Type B pancreatic cell (in vitro differentiated cells): ENCODE measurements at places on chromosomes 1 and 21. TPM values are rescaled to one million over a fixed set of nuclear protein-coding genes. Genes with fewer than 3 reads are reported as not detected.
A peak's percentile ranks its signal among the peaks of the same experiment; 100 is the strongest.

GRCh38 chr1:96698342-96698983, 23.1 kb upstream of the PTBP2 start:
- no peak overlapping the region for H3K27ac ChIP-seq
- H3K4me1 ChIP-seq = peaks cover 8% of the 10 kb centered on the region
- no peaks in the 10 kb centered on the region for H3K27me3 ChIP-seq
- no peak overlapping the region for H3K4me3 ChIP-seq
- DNase-seq = no peak

DNA sequence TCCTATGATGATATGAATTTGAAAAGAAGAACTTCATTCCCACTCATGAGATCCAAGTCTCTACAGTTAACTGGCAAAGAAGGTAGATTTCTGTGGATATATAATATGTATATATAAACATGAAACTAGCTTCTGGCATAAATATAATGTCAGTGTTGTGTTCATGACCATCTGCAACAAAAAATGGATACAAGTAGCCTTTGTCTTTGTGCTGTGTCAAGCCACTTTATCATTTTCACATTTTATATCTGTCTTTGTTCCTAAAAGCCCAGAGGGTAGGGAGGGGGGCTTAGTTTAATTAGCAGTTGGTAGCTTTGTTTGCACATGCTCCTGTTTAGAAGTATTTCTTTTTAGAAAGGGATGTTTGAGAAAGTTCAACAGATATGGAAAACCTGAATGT, 56.2 kb upstream of the FASLG start:
- H3K36me3 ChIP-seq = peaks cover 36% of the 10 kb centered on the region
- no peaks in the 10 kb centered on the region for H3K27me3 ChIP-seq
- H3K27ac ChIP-seq = no peak overlapping the region
- peaks cover 5% of the 10 kb centered on the region for H3K4me1 ChIP-seq

DNA sequence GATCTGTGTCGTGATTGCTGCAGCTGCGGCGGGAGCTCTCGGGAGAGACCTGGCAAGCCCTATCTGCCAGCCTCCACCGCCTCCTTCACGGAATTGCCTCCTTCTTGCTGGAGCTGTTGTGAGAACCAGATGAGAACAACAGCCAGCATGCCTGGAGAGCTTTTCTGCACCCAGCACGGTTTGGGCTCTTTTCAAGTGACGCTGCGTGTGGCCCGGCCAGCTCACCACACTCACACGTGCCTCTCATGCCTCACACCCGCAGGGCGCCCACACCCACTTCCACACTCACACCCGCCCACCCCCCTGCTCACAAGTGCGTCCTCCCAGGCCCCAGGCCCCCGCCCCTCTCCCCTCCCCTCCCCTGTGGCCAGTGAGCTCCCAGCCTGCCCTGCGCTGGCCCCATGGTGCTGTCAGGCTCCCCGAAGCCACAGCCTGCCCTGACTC, 135.7 kb upstream of the RUNX3 start:
- peaks cover 13% of the 10 kb centered on the region for H3K4me1 ChIP-seq
- no peaks in the 10 kb centered on the region for H3K36me3 ChIP-seq
- DNase-seq = no peak
- H3K4me3 ChIP-seq = no peak overlapping the region
- H3K27ac ChIP-seq = no peak overlapping the region

- no peak overlapping the region for H3K4me3 ChIP-seq
- H3K27ac ChIP-seq = no peak overlapping the region
- no peak for DNase-seq
Measured at GRCh38 chr1:51926171-51926812, 47.8 kb upstream of the NRDC start.

GRCh38 chr1:170776777-170777176, 112.8 kb downstream of the PRRX1 start:
- no peak overlapping the region for H3K27ac ChIP-seq
- DNase-seq = no peak
- H3K36me3 ChIP-seq = no peaks in the 10 kb centered on the region
- H3K4me3 ChIP-seq = no peak overlapping the region
- H3K27me3 ChIP-seq = no peaks in the 10 kb centered on the region

GRCh38 chr1:23777979-23778814, at the start of gene PITHD1:
PITHD1 (plus strand) TSS chr1:23778418; CDS start chr1:23778516, 98 bp downstream.
- peak within 1 kb of the TSS; percentile 99 for H3K4me3 ChIP-seq
- peak within 1 kb of the TSS; percentile 100 for H3K27ac ChIP-seq
- peak; percentile 87 for DNase-seq
- H3K36me3 ChIP-seq = peaks cover 10% of the 10 kb centered on the region
- H3K4me1 ChIP-seq = peaks cover 29% of the 10 kb centered on the region

DNA sequence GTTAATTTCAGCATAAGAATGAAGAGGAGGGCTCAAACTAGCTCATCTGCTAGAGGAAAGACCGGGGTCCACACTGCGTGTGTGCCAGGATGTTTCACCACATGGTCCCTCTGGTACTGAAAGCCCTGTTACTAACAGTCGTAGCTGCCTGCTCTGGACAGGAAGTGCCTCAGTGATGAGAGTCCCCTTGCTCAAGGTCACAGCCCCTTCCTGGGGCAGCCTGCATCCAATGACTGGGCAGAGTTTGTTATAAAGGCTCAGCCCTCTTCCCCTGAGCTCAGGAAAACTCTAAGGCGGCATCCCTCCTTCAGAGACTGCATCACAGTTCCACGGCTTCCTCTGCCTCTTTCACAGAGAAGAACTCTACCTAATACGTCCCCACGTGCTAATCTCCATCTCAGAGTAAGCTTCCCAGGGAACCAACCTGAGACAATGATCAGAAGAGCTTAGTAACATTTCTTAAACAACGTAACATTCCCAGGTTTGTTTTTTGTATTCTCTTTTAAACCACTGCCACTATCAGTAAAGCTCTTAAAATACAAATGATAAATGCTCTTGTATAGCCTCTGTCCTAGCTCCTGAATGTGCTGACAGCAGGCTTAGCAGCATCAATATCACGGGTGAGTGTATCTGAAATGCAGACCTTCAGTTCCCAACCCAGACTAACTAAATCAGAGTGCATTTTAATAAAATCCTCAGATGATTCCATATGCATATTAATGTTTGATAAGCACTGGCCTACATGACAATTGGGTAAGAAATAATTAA, 38.0 kb upstream of the ATP1A1 start:
- peak overlapping the region; percentile 22 for H3K27ac ChIP-seq
- peak overlapping the region; percentile 0 for H3K4me3 ChIP-seq
- no peaks in the 10 kb centered on the region for H3K36me3 ChIP-seq
- DNase-seq = no peak
- H3K4me1 ChIP-seq = peaks cover 20% of the 10 kb centered on the region

- H3K4me3 ChIP-seq = no peak overlapping the region
- peaks cover 10% of the 10 kb centered on the region for H3K4me1 ChIP-seq
- no peaks in the 10 kb centered on the region for H3K36me3 ChIP-seq
Measured at GRCh38 chr1:236706183-236706582, 19.9 kb downstream of the ACTN2 start.

GRCh38 chr1:183165456-183165855, 20.6 kb upstream of the LAMC2 start:
- peaks cover 16% of the 10 kb centered on the region for H3K4me1 ChIP-seq
- H3K27ac ChIP-seq = peak overlapping the region; percentile 77
- no peaks in the 10 kb centered on the region for H3K27me3 ChIP-seq
- DNase-seq = no peak

GRCh38 chr1:3333903-3334302, 120.6 kb upstream of the ARHGEF16 start:
- H3K36me3 ChIP-seq = no peaks in the 10 kb centered on the region
- H3K4me1 ChIP-seq = peaks cover 17% of the 10 kb centered on the region
- H3K27ac ChIP-seq = no peak overlapping the region
- H3K27me3 ChIP-seq = no peaks in the 10 kb centered on the region

DNA sequence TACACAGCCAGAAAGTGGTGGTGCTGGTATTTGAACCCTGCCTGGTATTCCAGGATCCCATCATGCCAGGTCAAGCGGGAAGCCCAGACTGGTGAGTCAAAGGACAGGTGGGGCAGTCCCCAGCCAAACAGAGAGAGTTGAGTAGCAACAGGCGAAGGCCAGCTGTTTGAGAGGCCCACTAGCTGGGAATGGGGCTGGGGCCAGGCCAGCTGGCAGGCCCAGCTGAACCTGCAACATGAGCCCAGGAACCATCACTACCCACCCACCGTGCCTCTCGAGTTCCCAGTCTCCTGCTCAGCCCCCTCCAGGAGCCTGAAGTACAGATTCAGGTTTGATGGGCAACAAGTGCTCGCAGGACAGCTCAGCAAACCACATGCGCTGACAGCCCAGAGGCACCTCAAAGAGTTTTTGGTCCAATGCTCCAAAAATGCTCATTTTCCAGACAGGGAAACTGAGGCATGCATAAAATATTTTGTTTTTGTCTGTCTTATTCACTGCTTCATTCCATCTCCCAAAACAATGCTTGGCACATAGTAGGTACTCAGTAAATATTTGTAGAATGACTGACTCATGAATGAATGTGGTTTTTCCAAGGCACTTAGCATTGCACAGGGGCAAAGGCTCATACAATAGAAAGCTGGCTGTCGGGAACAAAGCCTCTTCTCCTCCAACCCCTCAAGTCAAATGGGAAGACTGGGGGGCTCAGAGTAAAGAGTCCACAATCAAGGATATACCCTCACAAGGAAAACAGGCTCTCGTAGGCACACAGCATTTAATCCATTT, 42.5 kb upstream of the CLIC4 start:
- no peaks in the 10 kb centered on the region for H3K36me3 ChIP-seq
- no peak overlapping the region for H3K4me3 ChIP-seq
- DNase-seq = no peak
- H3K4me1 ChIP-seq = peaks cover 25% of the 10 kb centered on the region
- H3K27ac ChIP-seq = no peak overlapping the region

DNA sequence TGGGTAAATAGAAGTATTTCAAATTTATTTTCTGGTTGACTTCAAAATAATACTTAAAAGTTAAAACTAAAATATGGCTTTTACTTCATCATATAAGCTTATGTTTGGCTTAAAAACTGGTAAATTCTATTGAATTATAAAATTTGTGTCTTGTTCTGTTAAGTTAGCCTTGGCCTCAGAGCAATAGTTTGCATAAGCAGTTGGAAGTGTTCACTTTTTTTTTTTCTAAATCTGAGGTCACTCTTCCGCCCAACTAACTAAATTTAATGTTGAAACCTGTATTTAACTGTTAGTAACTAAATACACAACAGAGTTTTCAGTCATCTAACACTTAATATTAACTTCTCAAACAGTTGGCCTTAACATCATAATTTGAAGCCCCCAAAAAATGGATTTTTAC, 871.7 kb upstream of the ADAMTS5 start:
- no peaks in the 10 kb centered on the region for H3K36me3 ChIP-seq
- H3K4me1 ChIP-seq = no peaks in the 10 kb centered on the region
- H3K27me3 ChIP-seq = peaks cover 2% of the 10 kb centered on the region
- DNase-seq = no peak
- no peak overlapping the region for H3K27ac ChIP-seq

- H3K27me3 ChIP-seq = no peaks in the 10 kb centered on the region
- no peaks in the 10 kb centered on the region for H3K4me1 ChIP-seq
- no peak overlapping the region for H3K4me3 ChIP-seq
- no peak overlapping the region for H3K27ac ChIP-seq
Measured at GRCh38 chr21:27557356-27557755, 590.5 kb upstream of the ADAMTS5 start.

- no peaks in the 10 kb centered on the region for H3K4me1 ChIP-seq
- DNase-seq = no peak
- peaks cover 10% of the 10 kb centered on the region for H3K36me3 ChIP-seq
- H3K27me3 ChIP-seq = no peaks in the 10 kb centered on the region
- no peak overlapping the region for H3K27ac ChIP-seq
- no peak overlapping the region for H3K4me3 ChIP-seq
Measured at GRCh38 chr1:1218524-1219200, 4.7 kb upstream of the TNFRSF4 start.

- no peak overlapping the region for H3K4me3 ChIP-seq
- peak overlapping the region; percentile 32 for H3K27ac ChIP-seq
- peaks cover 18% of the 10 kb centered on the region for H3K4me1 ChIP-seq
- H3K27me3 ChIP-seq = peaks cover 4% of the 10 kb centered on the region
- DNase-seq = no peak
Measured at GRCh38 chr1:183598386-183598785, 8.1 kb upstream of the NCF2 start.

- H3K27me3 ChIP-seq = peaks cover 3% of the 10 kb centered on the region
- no peaks in the 10 kb centered on the region for H3K36me3 ChIP-seq
- no peak for DNase-seq
- H3K27ac ChIP-seq = no peak overlapping the region
- no peak overlapping the region for H3K4me3 ChIP-seq
Measured at GRCh38 chr1:34405266-34405959, 228.7 kb downstream of the C1orf94 start.

GRCh38 chr1:223776075-223776814, 63.9 kb downstream of the CAPN2 start:
- no peak overlapping the region for H3K4me3 ChIP-seq
- H3K36me3 ChIP-seq = peaks cover 55% of the 10 kb centered on the region
- H3K27ac ChIP-seq = peak overlapping the region; percentile 57
- peaks cover 30% of the 10 kb centered on the region for H3K4me1 ChIP-seq

DNA sequence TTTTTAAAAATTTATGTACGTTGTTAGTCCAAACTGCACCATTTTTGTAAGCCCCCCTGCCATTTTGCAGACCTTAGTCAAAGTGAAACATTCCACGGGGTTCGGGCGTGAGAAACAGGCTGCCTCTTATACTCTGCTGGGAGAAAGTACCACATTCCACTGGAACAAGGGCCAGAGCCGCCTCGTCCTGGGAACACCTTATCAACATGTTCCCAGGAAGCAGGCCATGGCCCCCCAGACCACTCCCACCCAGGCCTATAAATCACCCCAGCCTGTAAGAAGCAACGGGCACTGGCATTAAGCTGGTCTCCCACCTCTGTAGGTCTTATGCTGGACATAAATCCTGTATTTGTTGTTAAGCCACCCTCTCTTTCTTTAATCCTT, 854 bp upstream of the ZRANB2 start:
- peaks cover 7% of the 10 kb centered on the region for H3K4me1 ChIP-seq
- H3K27ac ChIP-seq = peak overlapping the region; percentile 100
- H3K4me3 ChIP-seq = peak overlapping the region; percentile 99
- no peak for DNase-seq

DNA sequence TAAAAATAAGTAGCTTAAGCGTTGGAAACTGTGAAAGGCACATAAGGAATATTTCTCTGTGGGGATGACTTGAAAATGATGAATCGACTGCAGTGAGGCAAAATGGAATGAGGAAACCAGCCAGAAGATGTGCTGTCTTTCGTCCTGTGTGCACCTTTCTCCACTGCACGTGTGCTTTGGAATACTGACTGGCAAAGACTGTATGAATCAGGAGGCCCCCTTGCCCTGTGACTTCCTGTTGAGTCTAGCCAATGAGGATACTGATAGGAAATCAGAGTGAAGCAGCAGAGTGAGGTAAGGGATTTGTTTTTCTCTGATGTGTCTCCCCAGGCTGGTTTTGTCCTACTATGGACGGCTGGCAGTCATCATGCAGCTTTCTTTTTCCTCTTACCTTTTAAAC, 118.2 kb upstream of the ADGRL4 start:
- H3K4me1 ChIP-seq = no peaks in the 10 kb centered on the region
- DNase-seq = no peak
- H3K4me3 ChIP-seq = no peak overlapping the region
- H3K27ac ChIP-seq = no peak overlapping the region

GRCh38 chr21:45981151-45982091, at the start of gene COL6A1:
COL6A1 (plus strand) TSS chr21:45981770; CDS start chr21:45981851, 81 bp downstream.
- H3K36me3 ChIP-seq = peaks cover 10% of the 10 kb centered on the region
- peaks cover 17% of the 10 kb centered on the region for H3K27me3 ChIP-seq
- no peak within 1 kb of the TSS for H3K27ac ChIP-seq
- DNase-seq = peak; percentile 82

Gene TSACC
- 0.63 TPM in 1 of 2 replicates, not detected in the other for total RNA-seq

Gene TMEM82
- 1.1 TPM in 2 replicates for total RNA-seq

Gene SGIP1
- total RNA-seq = 2.6 and 3.4 TPM in 2 replicates

Gene OR2G6
- not detected in 2 replicates for total RNA-seq

Gene KANK4
- 5.9 and 11.3 TPM in 2 replicates for total RNA-seq

Gene PLA2G5
- total RNA-seq = not detected in 2 replicates

Gene RSRP1
- total RNA-seq = 97.6 and 109 TPM in 2 replicates

Gene VANGL2
- 19.8 and 67.3 TPM in 2 replicates for total RNA-seq

Gene FCER1G
- total RNA-seq = 0.80 TPM in 1 of 2 replicates, not detected in the other

Gene ADCY10
- total RNA-seq = 0.14 and 0.39 TPM in 2 replicates

Gene CSMD2
- total RNA-seq = 0.48 and 1.8 TPM in 2 replicates
